IPS DF 6.9 (cell line): ENCODE measurements at places on chromosomes 13 and 19.

DNA sequence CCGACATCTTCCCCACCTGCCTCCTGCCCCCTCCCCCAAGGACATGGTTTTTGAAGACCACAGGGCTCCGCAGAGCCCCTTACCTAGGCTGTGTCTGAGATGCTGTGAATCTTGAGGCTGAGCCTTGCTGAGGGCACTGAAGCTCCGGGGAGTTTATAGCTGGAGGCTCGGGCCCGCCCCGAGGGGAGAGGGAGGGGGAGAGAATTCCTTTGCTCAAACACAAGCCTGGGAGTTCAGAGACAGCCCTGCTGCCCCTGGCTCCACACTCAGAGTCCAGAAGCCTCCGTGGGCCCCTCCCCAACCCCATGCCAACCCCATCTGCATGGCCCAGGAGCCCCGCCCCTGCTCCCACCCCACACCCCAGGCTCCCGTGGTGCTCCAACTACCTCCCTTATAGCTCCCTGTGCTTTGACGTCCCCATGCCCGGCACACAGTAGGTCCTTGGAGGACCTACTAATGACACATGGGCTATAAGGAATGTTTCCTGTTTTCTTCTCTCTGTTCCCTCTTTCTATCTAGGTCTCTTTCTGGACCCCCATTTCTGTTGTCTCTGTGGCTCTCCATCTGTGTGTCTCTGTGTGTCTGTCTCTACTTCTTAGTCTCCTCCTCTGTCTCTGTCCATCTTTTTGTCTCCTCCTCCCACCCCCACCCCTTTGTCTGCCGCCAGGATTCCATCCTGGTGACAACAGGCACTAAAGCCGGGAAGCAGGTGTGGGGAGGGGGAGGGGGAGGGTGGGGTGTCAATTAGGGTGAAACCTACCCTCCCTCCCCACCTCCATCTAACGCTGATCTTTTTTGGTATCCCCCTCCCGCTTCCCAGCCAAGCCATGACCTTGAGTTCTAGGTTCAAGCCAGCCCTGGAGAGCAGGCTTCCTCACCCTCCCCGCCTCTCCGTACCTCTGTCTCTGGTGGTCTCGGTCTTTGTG is at the start of gene TNNT1:
Gene TNNT1 (minus strand): TSS at position 129 of the 926 bp plus-strand sequence. CDS start 2,049 bp downstream, outside the sequence.
- no peak for DNase-seq

DNA sequence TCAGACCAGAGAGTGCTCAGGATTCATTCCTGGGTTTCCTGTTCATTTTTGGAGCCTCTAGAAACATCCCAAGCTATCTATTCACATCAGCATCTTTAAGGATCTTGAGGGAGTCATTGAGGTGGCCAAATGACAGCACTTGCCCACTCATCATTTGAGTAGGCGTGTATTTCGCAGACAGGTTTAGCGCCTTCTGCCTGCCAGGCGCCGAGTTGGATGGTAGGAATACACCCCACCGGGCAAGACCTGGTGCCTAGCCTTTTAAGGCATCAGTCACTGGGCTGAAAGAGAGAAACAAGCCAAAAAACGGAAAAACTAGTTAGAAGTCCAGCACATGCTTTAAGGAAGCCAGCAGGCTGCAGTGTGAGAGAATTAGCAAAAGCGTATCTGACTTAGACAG is 33.8 kb downstream of the PEX11G start:
- DNase-seq = no peak

GRCh38 chr19:33389421-33390100 is 16.1 kb downstream of the CEBPG start:
- no peak for DNase-seq

DNA sequence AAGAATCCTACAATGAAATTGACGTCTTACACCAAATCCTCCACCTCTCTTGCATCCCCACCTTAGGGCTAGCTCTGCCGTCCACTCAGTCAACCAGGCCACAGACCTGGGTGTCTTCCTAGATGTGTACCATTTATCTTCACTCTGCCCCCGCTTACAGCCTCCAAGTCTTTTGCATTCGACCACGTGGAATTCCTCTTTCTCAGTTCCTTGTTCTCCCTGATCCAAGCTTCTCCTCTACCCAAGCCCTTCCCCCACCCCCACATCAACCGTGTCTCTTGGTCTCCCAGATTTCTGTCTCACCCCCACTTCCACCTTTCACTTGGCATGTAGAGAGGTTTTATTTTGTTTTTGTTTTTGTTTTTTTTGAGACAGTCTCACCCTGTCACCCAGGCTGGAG is 1.2 kb upstream of the DMWD start:
- no peak for DNase-seq

- no peak for DNase-seq
Observed at GRCh38 chr19:18951721-18952281, 10.8 kb upstream of the HOMER3 start.

GRCh38 chr13:113369189-113369588 is 5.3 kb upstream of the GRTP1 start:
- DNase-seq = no peak

DNA sequence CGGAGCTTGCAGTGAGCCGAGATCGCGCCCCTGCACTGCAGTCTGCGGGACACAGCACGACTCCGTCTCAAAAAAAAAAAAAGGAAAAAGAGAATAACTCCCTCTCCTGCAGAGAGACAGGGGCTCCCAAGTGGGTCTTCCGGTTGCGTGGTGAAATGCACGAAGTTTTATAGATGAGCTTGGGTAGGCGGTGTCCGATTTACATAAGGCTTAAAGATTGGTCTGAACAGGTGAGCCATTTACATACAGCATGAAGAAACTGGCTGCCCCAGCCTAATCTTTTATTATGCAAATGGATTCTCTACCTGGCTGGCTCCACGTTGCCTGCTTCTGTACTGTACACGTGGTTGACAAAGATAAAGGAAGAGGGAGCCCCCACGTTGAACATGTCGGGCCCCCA is 19.5 kb downstream of the ADGRE2 start:
- peak; percentile 60 for DNase-seq

- no peak for DNase-seq
Observed at GRCh38 chr13:43333176-43333575, 309.8 kb downstream of the DNAJC15 start.

- DNase-seq = no peak
Observed at GRCh38 chr13:112822851-112823250, 133.0 kb downstream of the ATP11A start.

GRCh38 chr19:50332244-50333038 is 3.3 kb upstream of the KCNC3 start:
- no peak for DNase-seq

DNA sequence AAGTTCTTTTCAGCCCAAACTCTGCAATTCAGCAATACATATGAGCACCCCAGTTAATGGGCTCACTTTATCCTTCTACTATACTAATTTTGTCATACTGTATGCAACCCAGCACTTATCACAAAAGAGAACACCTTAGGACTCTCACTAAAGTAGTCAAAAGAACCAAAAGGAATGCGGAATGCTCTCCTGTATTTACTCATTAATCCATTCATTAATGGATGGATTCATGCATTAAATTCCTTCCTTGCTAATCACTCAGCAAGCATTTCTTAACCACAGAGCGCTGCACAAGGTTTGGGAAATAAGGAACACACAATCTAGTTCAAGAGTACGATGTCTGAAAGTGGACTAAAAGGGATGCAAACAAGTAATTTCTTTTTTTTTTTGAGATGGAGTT is 12.8 kb upstream of the DOCK9 start:
- DNase-seq = no peak

DNA sequence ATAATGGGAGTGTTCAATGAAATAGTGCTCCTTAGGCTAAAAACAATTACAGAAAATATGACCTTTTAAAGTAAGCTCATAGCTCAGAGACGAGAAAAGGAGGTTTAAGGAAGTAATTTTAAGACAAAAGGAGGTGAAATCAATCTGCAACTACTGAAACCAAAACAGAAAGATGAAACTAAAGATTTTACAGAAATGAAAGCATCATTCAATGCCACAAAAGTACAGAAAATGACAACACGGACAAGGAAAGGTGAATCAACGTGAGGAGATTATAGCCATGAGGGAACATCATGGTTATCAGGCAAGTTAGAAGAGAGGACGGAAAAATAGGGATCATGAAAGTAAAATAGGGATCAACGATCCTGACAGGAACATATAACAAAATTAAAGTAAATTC is 745.2 kb downstream of the PCDH17 start:
- no peak for DNase-seq
